Glomerular endothelial cell (primary cell): ENCODE measurements at places on chromosomes 4 and X.
A peak's percentile ranks its signal among the peaks of the same experiment; 100 is the strongest.

GRCh38 chrX:413322-414201 lies 26.9 kb upstream of the PPP2R3B start:
- DNase-seq: peak; percentile 5

DNA sequence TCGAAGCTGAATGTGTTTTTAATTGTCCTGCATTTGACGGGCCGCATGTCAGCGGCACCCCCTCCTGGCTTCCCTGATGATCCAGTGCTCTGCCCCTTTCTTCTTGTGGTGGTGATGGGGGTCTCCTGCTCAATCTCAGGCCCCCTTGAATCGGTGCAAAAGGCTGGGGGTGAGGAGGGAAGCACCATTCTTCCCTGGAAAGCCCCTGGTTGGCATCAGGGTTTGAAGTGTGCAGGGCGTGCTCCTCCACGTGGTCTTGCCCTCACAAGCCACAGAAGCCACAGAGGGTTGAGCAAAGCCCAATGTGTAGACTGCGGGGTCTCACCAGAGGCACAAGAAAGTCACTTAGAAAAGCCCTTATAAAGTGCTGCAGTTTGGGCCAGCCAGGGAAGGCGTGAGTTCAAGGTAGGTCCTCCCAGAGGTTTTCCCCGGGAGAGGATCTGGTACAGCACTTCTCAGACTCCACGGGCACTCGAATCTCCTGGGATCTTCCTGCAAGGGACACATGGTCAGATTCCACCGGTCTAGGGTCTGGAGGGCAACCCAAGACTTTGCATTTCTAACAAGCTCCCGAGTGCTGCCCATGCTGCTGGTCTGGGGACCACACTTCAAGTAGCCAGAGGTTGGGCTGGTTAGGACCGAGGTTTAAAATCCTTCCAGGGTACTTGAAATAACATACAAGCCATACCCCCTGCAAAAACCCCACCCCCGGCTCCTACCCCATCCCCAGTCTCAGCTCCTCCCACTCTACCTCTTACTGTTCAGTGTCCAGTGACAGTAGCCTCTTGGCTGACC lies 35.1 kb downstream of the PSAPL1 start:
- no peak for DNase-seq

- DNase-seq: no peak
Measured at GRCh38 chrX:153782313-153782712, 1.5 kb downstream of the SRPK3 start.

- no peak for DNase-seq
Measured at GRCh38 chr4:142406917-142407501, 439.1 kb downstream of the INPP4B start.

DNA sequence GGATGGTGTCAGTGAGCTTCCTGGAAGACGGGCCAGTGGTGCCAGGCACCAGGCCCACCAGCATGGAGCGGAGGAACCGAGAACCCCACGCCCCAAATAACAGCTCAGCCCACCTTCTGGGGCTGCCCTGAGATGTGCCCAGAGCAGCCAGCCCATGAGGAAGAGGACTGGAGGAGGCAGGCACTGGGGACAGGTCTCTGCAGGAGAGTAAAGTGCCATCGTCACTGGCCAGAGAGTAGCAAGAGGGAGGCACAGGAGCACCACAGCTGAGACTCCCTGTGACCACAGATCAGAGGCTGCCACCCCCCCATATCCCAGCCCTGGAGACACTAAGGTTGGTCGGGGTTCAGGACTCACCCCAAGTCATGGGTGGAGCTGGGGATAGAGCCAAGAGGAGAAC lies 63.0 kb downstream of the PPP2R2C start:
- DNase-seq: no peak

DNA sequence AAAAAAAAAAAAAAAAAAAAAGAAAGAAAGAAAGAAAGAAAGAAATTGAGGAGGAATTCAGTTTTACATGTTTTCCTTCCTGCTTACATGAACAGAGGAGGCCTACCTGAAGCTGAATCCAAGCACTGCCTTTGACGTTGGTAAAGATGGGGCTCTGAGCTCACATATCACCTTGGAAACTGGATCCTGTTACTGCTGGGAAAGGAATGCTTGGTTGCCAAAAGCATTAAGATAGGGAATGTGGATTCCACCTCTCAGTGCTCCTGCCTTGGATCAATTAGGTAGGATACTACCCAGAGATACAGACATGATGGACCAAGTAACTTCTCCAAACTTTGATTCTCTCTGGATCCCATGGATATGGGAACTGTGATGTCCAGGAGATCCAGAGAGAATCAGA lies 50.6 kb downstream of the NHS start:
- no peak for DNase-seq

DNA sequence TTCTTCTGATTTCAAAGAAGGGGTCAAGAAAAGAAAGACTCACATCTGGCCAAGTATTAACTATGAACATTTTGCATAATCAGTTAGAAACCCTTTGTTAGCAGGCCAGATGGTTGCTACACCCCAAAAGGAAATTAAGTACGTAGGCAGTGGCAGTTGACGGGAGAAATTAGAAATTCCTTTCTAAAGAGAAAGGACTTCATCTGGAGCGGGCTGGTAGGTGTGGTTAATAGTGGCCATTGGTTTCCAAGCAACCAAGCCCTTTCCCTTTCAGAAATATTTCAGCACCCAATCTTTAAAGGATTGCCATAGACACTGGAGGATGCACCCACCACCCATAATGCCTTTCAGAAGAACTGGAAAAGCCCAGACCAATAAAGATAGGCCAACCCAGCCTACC lies 235.7 kb upstream of the LDB2 start:
- DNase-seq: no peak

DNA sequence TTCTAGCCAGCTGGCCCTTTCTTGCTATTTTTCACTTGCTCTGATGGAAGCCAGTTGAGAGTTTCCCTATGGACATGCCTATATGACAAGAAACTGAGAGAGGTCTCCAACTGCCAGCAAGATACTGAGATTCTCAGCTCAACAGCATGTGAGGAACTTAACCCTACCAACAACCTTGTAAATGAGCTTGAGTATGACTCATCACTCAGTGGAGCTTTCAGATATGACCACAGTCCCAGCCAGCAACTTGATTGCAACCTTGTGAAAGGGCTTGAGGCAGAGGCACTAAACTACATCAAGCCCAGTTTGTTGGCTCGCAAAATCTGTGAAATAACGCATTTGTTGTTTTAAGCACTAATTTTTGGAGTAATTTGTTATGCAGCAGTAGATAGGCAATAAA lies 175.8 kb downstream of the COMMD8 start:
- DNase-seq: no peak

GRCh38 chr4:53583513-53583912 lies 7.8 kb downstream of the LNX1 start:
- no peak for DNase-seq

DNA sequence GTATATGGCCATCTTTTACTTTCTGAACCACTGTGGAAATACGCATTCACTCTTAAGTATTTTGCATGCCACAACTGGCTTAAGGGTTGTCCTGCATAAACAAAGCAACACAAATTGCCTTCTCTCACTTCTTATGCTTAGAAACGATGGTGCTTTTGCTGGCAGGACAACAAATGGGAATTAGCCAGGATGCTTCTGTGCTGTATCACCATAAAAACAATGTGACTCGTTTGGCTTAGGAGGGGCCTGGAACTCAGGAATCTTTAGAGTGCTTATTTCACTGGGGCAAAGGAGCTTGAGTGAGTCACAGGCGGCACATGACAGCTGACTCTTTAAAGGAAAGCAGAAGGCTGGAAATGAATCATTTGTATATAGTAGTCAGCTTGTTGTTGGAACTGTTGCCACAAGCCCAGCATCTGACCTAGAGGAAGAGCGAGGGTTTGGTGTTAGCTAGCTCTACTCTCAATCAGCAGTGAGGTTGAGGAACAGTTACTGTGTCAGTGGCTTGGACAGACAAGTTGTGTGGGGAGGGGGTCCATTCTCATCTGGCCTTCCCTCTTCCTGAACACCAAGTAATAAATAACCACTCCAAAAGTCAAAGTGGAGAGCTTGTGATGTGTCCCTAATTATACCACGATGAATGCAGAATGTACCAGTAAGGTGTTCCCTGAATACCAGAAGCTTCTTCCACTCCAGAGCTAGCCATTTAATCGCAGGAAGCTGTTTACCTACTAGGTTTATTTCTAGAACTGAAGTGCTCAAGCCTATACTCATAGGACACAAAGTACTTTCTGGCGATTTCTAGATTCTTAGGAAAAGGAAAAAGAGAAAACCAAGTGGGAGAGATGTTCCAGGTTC lies 293.1 kb downstream of the CAMK2D start:
- peak; percentile 99 for DNase-seq

GRCh38 chrX:49077941-49078340 lies 1.7 kb downstream of the WDR45 start:
- no peak for DNase-seq

GRCh38 chrX:54921427-54922021 lies 900 bp downstream of the TRO start:
- DNase-seq: no peak

DNA sequence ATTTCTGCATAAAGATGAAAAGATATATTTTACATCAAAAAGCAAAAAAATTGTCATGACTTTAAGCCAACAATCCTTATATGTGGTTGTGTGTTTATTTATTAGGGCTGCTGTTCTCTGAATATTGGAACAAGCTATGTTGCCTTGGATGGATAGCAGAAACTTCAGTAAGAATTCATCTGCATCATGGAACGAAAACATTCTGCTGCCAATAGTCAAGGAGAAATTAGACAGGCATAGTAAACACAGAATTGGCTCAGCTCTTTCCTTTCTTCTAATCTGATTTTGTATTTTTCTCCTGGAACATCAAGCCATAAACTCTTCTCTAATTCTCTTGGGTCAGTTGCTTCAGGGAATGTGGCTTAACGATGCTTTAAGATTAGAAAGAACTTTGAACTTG lies 1257.0 kb downstream of the NLGN4X start:
- no peak for DNase-seq

DNA sequence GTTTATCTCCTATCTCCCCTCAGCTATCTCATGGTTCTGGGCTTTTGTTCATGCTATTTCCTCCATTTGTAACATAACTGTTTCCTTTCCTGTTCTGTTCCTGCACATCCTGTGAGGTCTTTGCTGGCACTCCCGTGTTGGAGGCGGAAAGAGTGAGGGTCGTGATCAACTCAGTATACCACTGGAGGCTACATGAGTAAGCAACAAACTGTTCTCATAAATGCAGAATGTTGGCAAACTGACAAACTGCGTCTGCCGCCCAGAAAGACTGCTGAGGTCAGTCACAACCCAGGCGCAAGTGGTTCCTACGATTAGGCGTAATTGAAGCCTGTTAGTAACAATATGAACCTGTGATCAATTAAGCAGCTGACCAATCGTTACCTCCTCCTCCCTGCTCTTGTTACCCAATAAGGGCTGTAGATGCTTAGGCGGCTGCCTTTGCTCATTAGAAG lies 48.8 kb downstream of the C4orf33 start:
- peak; percentile 20 for DNase-seq

DNA sequence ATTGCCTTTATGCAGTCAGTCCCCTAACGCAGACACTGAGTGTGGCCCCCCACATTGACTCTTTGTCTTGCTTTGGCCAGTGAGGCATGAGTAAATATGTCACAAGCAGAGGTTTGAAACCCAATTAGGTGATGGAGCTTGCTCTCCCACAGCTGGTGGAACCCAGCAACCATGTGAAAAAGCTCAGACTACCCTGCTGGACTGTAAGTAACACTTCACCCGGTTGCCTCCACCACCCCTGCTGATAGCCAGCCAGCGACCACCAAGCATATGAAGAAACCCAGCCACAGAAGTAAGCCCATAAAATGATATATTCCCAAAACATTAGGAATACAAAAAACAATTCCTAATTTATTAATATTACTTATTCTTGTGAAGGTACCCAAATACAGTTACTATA lies 21.6 kb upstream of the PDCL2 start:
- DNase-seq: no peak

DNA sequence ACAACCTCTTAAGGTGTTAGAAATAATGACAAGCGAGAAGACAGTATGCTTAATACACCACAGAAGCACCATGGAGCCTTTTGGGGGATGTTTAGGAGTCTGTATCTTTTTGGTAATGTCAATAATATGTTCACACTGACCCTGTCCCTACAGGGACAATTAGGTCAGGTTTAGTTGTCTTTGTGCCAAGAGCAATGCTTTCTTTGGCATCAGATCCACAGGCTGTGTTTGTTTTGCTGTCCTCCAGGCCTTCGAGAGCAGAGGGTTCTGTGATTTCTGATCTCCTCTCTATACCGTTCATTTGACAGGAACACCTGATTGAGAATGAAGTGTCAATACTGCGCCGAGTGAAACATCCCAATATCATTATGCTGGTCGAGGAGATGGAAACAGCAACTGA lies 153.8 kb downstream of the DCLK2 start:
- DNase-seq: no peak

DNA sequence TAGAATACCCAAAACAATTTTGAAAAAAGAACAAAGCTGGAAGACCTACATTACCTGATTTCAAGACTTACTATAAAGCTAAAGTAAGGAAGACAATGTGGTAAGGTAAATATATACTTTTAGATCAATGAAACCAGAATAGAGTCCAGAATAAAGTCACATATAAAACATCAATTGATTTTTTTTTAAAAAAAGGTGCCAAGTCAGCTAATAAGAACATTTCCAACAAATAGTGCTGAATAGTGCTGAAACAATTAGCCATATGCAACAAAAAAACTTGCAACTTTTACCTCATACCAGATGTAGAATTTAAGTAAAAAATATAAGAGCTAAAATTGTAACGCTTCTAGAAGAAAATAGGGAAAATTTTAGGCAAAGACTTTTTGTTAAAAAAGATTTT lies 73.0 kb upstream of the PDHA1 start:
- no peak for DNase-seq

DNA sequence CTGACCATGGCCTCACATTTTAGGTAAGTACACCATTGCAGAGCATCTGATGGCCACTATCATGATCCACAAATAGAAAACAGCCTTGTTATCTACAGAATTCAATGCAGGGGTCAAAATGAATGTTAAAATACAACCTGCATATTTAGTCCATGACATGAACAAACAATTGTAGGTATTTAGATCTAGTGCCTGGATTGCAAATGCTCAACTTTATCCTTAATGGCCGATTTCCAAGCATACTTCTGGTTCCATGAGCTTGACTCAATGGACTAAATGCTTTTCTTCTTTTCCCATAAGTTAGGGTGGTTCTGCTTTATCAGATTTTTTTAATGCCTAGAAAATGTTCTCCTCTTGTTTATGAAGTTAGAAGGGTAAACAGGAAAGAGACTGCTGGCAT lies 139.2 kb upstream of the TTC29 start:
- DNase-seq: no peak

DNA sequence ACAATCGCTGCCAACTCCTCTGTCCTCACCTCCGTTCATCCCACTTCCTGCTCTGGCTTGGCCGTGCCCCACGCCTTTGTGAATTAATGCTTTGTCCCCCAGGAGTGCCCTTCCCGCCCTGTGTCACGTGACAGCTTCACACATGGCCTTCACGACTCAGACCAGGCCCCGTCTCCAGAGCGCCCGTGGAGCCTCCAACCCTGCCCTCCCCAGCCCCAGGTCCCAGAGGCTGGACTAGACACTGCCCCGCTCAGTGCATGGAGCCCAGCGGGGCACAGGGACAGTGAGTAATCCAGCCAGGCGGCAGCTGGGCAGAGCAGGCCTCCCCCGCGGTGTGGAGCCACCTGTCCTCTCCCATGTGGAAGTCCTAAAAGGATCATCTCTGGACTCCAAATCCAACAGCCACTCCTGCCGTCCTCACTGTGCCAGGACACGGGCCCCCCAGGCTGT lies 7.4 kb downstream of the ADRA2C start:
- DNase-seq: no peak
